ENCODE measurements at places on chromosomes 1 and 21.

DNA sequence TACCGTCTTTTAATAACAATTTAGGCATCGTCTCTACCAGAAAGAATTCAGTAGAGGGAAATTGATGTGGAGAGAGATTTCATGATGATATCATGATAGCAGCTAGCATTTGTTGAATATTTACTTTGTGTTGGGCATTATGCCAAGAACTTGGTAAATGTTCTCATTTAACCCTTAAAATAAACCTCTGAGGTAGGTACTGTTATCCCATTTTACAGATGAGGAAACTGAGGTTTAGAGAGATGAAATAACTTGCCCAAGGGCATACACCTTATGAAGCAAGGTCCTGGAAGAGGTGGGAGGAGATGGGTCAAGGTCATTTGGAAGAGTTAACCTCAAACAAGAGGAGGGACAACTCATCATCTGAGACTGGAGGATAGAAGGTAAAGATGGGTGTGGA lies 34.8 kb downstream of the TSNAX start:
- DNase-seq, result no peak

DNA sequence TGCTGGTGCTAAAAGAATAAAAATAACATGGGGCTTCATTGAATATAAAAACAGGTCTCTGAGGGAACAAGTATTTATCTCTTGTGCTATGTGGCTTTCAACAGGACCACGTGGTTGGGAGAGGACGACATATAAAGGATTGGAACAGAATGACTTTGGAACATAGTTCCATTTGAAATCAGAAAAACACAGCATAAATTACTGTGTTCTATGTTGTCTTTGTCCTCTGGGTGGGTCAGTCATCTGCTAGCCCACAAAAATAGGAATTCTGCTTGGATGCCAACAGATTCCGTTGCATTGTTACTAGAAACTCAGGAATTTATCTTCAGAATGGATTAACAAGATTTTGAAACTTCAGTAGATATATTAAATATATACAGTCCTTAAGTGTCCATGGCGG lies 5.9 kb downstream of the CEP85 start:
- no peak for DNase-seq

DNA sequence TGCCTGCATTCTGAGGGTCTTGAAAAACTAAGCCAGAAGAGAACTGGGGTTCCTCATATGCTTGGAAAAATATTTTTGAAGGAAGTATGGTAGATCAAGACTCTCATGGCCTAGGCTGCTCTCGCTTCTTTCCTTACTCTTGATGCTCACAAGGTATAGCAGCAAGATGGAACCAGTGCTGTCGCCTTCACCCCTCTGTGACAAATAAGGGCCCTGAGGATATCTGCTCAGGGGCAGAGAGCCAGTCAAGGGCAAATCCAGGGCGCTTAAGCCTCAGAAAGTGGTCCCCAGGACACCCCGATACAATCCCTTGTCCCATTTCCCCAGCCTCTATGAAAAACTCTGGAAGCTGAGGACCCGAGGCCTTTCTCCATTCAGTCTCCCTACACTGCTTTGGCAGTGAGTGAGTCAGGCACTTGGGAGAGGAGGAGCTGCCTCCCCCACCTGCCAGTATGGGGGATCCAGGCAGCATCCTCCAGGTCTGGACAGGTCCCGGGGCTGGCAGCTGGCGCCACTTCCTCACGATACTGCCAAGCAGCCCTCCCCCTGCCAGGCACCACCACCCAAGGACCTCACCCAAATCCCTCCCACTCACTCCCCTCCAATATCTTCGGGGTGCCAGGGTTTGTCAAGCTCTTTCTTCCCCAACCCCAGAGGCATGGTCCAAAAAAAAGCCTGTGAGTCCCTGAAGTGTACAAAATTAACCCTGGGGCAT lies 1.3 kb downstream of the IGSF9 start:
- DNase-seq, result no peak

GRCh38 chr1:154664331-154665002 lies 56.5 kb upstream of the ADAR start:
- no peak for DNase-seq

DNA sequence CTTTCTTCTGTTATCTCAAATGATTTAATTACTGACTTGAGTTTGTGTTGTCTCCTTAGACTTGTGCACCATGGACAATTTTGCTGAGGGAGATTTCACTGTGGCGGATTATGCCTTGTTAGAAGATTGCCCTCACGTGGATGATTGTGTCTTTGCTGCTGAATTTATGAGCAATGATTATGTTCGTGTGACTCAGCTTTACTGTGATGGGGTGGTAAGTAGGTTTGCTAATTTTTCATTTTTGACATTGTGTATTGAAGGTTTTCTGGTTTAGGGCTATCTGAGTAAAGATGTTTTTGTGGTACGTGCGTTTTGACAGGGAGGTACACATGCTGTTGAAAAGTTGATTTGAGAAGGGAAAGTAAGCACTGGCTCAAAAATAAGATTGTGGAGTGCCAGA lies 14.1 kb downstream of the TTC3 start:
- DNase-seq, result no peak
